Activated CD4-positive, alpha-beta T cell treated with anti-CD3 and anti-CD28 coated beads for 36 hours (primary cell): ENCODE measurements at places on chromosomes 4 and X. TPM values are rescaled to one million over a fixed set of nuclear protein-coding genes. Genes with fewer than 3 reads are reported as not detected.

GRCh38 chr4:11675051-11675800 lies 246.5 kb upstream of the HS3ST1 start:
- H3K4me1 ChIP-seq = no peaks in the 10 kb centered on the region
- no peak for DNase-seq
- peaks cover 5% of the 10 kb centered on the region for H3K27me3 ChIP-seq
- no peak overlapping the region for H3K27ac ChIP-seq
- no peak overlapping the region for H3K4me3 ChIP-seq

PNMA3 gene
- 0.54 TPM for total RNA-seq

DNA sequence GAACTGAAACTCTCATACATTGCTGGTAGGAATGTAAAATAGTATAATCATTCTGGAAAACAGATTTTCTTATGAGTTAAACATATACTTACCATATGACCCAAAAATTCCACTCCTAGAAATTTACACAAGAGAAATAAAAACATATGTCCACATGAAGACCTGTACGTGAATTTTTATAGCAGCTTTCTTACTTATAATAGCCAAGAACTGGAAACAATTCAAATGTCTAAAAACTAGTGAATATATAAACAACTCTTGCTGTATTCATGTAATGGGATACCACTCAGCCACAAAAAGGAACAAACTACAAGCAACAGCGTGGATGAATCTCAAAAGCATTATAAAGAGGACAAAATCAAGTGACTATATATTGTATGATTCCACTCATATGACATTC lies 27.5 kb downstream of the TMEM156 start:
- H3K4me1 ChIP-seq = peaks cover 16% of the 10 kb centered on the region
- H3K27me3 ChIP-seq = no peaks in the 10 kb centered on the region
- H3K27ac ChIP-seq = no peak overlapping the region
- no peak overlapping the region for H3K4me3 ChIP-seq
- DNase-seq = no peak
- H3K36me3 ChIP-seq = peaks cover 15% of the 10 kb centered on the region

DNA sequence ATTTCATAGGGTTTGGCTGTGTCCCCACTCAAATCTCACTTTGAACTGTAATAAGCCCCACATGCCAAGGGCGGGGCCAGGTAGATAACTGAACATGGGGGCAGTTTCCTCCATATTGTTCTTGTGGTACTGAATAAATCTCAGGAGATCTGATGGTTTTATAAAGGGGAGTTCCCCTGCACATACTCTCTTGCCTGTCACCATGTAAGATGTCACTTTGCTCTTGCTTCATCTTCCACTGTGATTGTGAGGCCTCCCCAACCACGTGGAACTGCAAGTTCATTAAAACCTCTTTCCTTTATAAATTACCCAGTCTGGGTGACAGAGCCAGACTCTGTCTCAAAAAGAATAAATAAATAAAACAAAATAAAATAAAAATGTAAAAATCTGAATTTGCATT lies 95.9 kb downstream of the PDS5A start:
- H3K4me1 ChIP-seq = no peaks in the 10 kb centered on the region
- no peak overlapping the region for H3K4me3 ChIP-seq
- no peak for DNase-seq
- H3K36me3 ChIP-seq = peaks cover 40% of the 10 kb centered on the region
- H3K27ac ChIP-seq = no peak overlapping the region

ELOVL6 gene
- 10.2 TPM for total RNA-seq

DNA sequence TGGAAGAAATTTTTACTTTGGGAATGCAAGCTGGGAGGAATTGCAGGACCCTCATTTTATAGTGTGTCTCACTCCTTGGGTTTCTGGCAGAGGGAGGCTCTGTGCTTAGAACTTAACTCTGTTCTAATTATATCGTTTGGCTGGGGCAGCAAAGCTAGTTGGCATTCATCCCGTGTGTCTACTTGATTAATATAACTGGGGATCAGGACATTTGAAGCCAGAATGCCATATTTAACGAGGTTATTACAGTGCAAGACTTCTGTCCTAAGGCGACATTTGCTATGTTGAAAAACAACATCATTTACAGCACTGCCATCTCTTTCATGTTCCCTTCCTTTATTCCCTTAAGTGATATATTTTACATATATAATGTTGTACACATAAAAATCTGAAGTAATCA lies 179.1 kb upstream of the TBC1D9 start:
- no peak overlapping the region for H3K27ac ChIP-seq
- DNase-seq = no peak
- no peaks in the 10 kb centered on the region for H3K4me1 ChIP-seq
- no peaks in the 10 kb centered on the region for H3K36me3 ChIP-seq

- H3K4me3 ChIP-seq = no peak overlapping the region
- peaks cover 16% of the 10 kb centered on the region for H3K4me1 ChIP-seq
- H3K27ac ChIP-seq = no peak overlapping the region
- H3K27me3 ChIP-seq = no peaks in the 10 kb centered on the region
Observed at GRCh38 chr4:129046055-129046959, 47.0 kb downstream of the SCLT1 start.

FGF5 gene
- not detected for total RNA-seq

GRCh38 chrX:77640702-77641101 lies 145.3 kb downstream of the ATRX start:
- no peak overlapping the region for H3K4me3 ChIP-seq
- H3K4me1 ChIP-seq = peaks cover 7% of the 10 kb centered on the region
- peak overlapping the region; percentile 60 for H3K27ac ChIP-seq
- peak; percentile 26 for DNase-seq
- no peaks in the 10 kb centered on the region for H3K27me3 ChIP-seq

- no peaks in the 10 kb centered on the region for H3K27me3 ChIP-seq
- H3K27ac ChIP-seq = no peak overlapping the region
- DNase-seq = no peak
Observed at GRCh38 chrX:121571333-121571732, 523.9 kb downstream of the GLUD2 start.

RASSF6 gene
- total RNA-seq = not detected

- H3K4me3 ChIP-seq = no peak overlapping the region
- H3K27me3 ChIP-seq = no peaks in the 10 kb centered on the region
Observed at GRCh38 chr4:81398379-81398778, 73.3 kb downstream of the RASGEF1B start.

SYN1 gene
- 0.98 TPM for total RNA-seq

VSIG1 gene
- 0.75 TPM for total RNA-seq

- no peak for DNase-seq
- H3K4me3 ChIP-seq = no peak overlapping the region
- peaks cover 15% of the 10 kb centered on the region for H3K27me3 ChIP-seq
- no peak overlapping the region for H3K27ac ChIP-seq
- H3K4me1 ChIP-seq = no peaks in the 10 kb centered on the region
Observed at GRCh38 chr4:186717556-186717955, 6.1 kb downstream of the FAT1 start.

GAGE13 gene
- not detected for total RNA-seq

- no peaks in the 10 kb centered on the region for H3K4me1 ChIP-seq
- no peak overlapping the region for H3K27ac ChIP-seq
- no peaks in the 10 kb centered on the region for H3K36me3 ChIP-seq
- H3K27me3 ChIP-seq = no peaks in the 10 kb centered on the region
- H3K4me3 ChIP-seq = no peak overlapping the region
Observed at GRCh38 chrX:29318012-29318411, 730.8 kb downstream of the IL1RAPL1 start.

LEF1 gene
- total RNA-seq = 302 TPM

- no peaks in the 10 kb centered on the region for H3K36me3 ChIP-seq
- H3K4me1 ChIP-seq = no peaks in the 10 kb centered on the region
- DNase-seq = no peak
- no peak overlapping the region for H3K27ac ChIP-seq
- no peaks in the 10 kb centered on the region for H3K27me3 ChIP-seq
Observed at GRCh38 chr4:133136833-133137232, 12.3 kb upstream of the PCDH10 start.

DNA sequence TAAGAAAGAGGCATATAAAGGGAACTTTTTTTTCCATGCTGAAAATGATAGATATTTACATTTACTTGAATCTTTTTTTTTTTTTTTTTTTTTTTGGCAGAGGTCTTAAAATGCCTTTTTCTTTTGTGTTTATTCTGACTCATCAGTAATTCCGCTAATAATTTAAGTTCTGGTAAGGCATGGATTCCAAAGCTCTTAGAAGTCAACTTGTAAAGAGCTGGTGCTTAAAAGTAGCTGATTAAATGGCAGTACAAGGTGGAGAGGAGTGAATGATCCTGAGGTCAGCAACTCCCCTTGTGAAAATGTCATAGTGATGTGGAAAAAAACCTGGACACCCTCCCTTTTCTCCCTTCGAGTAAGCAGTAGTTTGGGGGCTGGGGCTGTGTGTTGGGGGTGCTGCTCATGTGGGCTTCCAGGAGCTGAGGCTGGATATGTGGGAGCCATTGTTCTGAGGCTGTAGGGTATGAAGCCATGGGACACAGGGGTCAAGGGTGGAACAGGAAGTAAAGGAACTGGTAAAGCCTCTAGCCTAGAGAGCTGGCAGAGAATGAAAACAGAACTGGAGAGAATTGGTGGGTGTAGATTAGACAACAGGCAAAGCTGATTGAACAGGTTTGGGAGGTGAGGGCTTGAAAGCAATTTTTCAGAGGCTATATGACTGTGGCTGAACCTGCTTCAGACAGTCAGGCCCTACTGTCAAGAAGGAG lies 41.0 kb upstream of the PITX2 start:
- DNase-seq = no peak
- H3K27ac ChIP-seq = no peak overlapping the region
- H3K36me3 ChIP-seq = no peaks in the 10 kb centered on the region
- H3K4me1 ChIP-seq = no peaks in the 10 kb centered on the region
- no peak overlapping the region for H3K4me3 ChIP-seq
- peaks cover 16% of the 10 kb centered on the region for H3K27me3 ChIP-seq

DNA sequence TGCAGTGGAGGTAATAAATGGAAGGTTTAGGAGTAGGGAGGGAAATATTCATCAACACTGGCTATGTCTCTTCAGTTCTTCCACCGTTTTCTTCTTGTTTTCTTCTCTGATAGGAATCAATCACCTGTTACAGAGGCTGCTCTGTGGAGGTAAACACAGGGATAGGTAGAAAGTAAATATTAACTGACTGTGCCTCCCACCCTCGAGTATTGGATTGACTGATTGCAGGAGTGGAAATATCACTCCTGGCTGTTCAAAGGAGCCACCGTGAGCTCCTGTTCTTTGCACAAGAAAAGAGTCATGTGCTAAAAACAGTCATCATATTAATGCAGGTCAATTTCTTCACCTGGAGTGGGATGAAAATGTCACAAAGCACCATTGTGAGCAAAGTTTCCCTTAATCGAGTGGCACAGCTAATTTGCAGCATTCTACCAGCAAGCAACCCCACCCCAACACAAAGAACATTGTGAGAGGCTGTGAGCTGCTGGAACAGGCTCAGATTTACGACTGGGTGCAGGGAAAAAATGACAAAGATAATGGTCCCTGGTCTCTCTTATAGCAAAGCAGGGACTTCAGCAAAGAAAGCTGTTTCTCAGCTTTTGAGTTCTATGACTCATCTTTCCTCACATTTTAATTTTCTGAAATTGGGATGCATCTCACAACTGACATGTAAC lies 113.7 kb upstream of the TSPAN5 start:
- no peaks in the 10 kb centered on the region for H3K27me3 ChIP-seq
- no peak overlapping the region for H3K4me3 ChIP-seq
- DNase-seq = no peak
- H3K4me1 ChIP-seq = no peaks in the 10 kb centered on the region

GDI1 gene
- total RNA-seq = 100 TPM

DNA sequence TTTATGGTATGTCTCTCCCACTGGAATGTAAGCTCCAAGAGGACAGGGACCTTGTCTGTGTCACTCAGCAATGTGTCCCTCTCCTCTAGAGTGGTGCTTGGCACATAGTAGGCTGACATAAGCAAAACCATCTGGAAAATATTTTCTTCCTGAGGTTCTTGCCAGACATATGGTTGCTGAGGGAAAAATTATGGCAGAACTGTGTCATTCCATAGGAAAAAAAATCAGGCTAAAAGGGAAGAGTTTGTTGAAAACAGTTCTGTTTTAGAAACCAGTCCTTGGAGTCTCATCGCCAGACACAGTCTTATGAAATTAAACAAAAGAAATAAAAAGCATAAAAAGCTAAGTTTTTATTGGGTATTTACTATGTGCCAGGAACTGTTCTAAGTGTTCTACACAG lies 60.9 kb downstream of the RTL9 start:
- H3K27me3 ChIP-seq = no peaks in the 10 kb centered on the region
- H3K4me1 ChIP-seq = no peaks in the 10 kb centered on the region
- no peak for DNase-seq
- H3K36me3 ChIP-seq = no peaks in the 10 kb centered on the region
- no peak overlapping the region for H3K27ac ChIP-seq

DNA sequence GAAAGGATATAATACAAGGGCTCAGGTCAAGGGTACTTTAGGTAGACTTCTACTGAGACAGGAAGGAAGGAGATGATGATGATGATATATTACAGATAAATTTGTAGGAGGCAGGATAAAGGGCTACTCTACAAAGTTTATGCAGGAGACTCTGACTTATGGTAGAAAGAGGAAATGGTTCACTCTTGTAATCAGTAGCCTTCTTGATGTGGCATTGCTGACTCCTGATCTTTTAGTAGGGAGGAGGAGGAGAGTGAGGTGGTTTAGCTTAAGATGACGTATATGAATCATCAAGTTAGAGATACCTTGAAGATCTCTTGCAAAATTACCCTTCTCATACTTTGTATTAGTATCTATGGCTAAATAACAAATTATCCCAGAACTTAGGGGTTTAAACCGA lies 4.7 kb downstream of the BLTP1 start:
- DNase-seq = no peak
- H3K4me3 ChIP-seq = no peak overlapping the region
- H3K27me3 ChIP-seq = no peaks in the 10 kb centered on the region
- H3K4me1 ChIP-seq = peaks cover 47% of the 10 kb centered on the region

DNA sequence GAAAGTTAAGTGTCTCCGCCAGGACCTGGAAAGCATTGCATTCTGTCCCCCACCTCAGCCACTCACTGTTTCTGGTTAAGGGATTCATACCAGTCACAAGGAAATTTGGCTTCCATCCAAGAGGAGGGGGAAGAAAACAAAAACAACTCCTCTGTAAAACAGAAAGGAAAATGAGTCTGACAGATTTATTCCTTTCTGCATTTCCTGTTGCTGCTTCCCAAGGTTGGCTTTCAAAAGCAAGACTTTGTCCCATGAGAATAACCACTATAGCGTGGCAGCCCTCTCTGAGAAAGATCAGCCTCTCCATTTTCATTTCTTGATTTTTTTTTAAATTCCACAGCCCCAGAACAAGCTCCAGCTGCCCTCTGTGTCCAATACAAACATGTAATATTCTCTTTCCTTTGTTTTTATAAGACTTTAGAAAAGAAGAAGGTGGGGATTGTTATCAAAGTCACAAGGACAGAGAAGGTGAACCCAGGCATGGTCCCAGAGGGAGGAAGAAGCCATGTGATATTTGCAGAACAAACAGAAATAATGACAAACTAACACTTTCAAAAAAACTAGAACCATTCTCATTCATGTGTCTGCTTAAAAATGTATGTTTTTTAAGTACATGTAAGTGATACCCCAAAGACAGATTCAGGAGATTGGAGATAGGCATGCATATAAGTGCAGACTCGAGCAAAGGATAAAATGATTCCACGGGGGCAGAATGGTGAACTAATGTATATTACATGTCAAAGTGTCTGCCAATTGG lies 90.7 kb upstream of the DCLK2 start:
- H3K36me3 ChIP-seq = no peaks in the 10 kb centered on the region
- peaks cover 16% of the 10 kb centered on the region for H3K4me1 ChIP-seq
- H3K27ac ChIP-seq = no peak overlapping the region

- no peak overlapping the region for H3K27ac ChIP-seq
- H3K27me3 ChIP-seq = peaks cover 51% of the 10 kb centered on the region
- peaks cover 30% of the 10 kb centered on the region for H3K4me1 ChIP-seq
- no peak overlapping the region for H3K4me3 ChIP-seq
Observed at GRCh38 chr4:123671636-123672404, 275.2 kb downstream of the SPRY1 start.

GPM6B gene
- total RNA-seq = not detected
